ENCODE measurements at places on chromosomes 7 and 10.

DNA sequence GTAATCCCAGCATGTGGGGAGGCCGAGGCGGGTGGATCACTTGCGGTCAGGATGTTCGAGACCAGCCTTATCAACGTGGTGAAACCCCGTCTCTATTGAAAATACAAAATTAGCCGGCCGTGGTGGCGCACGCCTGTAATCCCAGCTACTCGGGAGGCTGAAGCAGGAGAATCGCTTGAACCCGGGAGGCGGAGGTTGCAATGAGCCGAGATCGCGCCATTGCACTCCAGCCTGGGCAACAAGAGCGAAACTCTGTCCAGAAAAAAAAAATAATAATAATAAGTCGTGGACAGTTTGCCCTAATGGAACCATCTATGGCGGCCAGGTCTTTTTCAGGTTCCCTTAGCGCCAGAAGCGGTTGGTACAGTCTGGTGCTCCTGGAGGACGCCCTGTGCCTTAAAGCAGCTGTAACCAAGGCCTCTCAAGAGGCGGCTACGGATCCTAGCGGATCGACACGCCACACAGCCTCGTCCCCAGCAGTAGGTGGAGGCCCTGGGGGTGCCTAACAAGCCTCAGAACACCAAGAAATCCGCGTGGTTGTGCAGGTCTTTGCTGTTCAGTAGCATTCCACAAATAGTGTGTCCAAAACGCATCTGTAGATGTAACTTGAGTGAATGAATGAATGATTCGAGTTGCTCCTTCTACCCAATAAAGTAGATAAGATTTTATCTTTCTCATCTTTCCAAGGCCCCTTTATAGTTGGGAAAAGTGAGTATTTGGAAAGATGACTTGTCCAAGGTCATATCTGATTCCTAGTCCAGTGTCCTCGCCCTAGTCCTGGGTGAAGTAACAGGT lies 982 bp downstream of the PGAM1 start:
- DNase-seq: no peak

DNA sequence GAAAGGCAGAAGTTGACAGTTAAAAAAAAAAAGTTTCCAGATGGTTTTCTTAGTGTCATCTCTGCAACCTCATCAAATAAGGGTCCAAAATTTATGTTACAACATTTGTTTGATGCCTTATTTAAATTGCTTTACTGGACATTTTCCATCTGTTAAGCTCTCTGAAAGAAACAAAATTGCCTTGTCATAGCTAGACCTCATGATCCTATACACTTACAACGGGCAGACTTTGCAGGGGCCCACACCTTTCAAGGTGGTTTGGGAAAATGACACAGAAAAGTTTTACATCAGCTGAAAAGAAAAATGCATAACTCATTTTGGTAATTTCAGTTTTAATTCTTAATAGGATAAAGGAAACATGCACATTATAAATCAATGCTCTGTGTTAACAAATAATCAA lies 1.4 kb upstream of the TES start:
- no peak for DNase-seq

- DNase-seq: no peak
These were observed 853.5 kb downstream of the KCNMA1 start for GRCh38 chr10:76784076-76784475.

DNA sequence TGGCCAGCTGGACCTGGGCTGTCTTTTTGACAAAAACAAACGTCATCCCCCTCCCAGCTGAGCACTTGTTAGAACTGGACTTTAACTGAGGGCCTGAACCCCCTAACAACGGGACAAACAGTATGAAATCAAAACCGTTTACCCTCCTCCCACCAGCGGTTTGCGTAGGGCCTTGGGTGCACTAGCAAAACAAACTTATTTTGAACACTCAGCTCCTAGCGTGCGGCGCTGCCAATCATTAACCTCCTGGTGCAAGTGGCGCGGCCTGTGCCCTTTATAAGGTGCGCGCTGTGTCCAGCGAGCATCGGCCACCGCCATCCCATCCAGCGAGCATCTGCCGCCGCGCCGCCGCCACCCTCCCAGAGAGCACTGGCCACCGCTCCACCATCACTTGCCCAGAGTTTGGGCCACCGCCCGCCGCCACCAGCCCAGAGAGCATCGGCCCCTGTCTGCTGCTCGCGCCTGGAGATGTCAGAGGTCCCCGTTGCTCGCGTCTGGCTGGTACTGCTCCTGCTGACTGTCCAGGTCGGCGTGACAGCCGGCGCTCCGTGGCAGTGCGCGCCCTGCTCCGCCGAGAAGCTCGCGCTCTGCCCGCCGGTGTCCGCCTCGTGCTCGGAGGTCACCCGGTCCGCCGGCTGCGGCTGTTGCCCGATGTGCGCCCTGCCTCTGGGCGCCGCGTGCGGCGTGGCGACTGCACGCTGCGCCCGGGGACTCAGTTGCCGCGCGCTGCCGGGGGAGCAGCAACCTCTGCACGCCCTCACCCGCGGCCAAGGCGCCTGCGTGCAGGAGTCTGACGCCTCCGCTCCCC lies at the start of gene IGFBP1:
Gene IGFBP1, plus strand, starts transcription at position 304 of the 808 bp plus-strand sequence. Its CDS starts 165 bp downstream, at position 469.
- DNase-seq: no peak

- peak; percentile 35 for DNase-seq
These were observed 3.9 kb upstream of the SPAG6 start for GRCh38 chr10:22341190-22341925.

GRCh38 chr10:129705676-129706075 lies 238.6 kb downstream of the MGMT start:
- DNase-seq: no peak

Measured in left kidney (tissue), 8 donors.